ENCODE measurements at places on chromosomes 7 and 10.

GRCh38 chr10:124626759-124627380 is 117.3 kb downstream of the FAM53B start:
- H3K36me3 ChIP-seq = peaks cover 7% of the 10 kb centered on the region
- no peak for DNase-seq

GRCh38 chr7:88522771-88523293 is 216.1 kb upstream of the STEAP4 start:
- H3K4me1 ChIP-seq = no peaks in the 10 kb centered on the region
- no peak overlapping the region for H3K27ac ChIP-seq
- H3K27me3 ChIP-seq = no peaks in the 10 kb centered on the region
- H3K4me3 ChIP-seq = no peak overlapping the region
- no peak for DNase-seq

GRCh38 chr10:6162589-6163356 is 40.0 kb upstream of the PFKFB3 start:
- peak overlapping the region; percentile 80 for H3K4me3 ChIP-seq
- peaks cover 27% of the 10 kb centered on the region for H3K36me3 ChIP-seq
- H3K4me1 ChIP-seq = peaks cover 19% of the 10 kb centered on the region
- DNase-seq = peak; percentile 48
- peak overlapping the region; percentile 62 for H3K27ac ChIP-seq
- H3K27me3 ChIP-seq = no peaks in the 10 kb centered on the region

- no peaks in the 10 kb centered on the region for H3K36me3 ChIP-seq
- no peak overlapping the region for H3K4me3 ChIP-seq
- H3K4me1 ChIP-seq = no peaks in the 10 kb centered on the region
These were observed 266.4 kb downstream of the CXCL12 start for GRCh38 chr10:44118500-44118899.

- no peaks in the 10 kb centered on the region for H3K4me1 ChIP-seq
- no peaks in the 10 kb centered on the region for H3K36me3 ChIP-seq
- H3K27me3 ChIP-seq = no peaks in the 10 kb centered on the region
- H3K4me3 ChIP-seq = no peak overlapping the region
These were observed 240.7 kb downstream of the TSPAN12 start for GRCh38 chr7:120617275-120617674.

DNA sequence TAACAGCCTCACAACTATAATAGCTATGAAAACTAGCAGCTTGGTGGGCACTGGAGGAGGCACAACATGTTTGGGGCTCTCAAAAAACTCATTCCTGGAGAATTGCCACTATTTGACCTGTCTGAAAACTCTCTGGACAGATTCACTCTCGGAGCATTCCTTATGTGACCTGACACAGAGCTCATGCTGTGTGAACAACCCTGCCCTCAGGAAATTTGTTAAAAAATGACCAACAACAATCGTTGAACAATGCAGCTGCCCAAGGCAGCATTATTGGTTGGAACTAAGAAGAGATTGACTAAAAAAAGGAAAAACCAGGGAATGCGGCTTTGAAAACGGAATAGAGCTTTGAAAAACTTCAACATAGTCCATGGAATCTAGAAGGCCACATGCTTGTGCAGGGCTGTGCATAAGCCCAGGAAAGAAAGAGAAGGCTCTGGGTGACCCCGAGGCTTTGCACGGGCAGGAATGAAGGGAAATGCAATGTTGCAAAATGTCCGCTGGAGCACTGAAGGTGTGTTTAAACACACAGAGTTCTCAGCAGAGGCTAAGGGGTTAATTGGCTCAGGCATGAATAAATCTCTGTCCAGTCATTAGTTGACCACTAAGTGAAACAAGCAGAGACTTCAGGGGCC is 52.8 kb downstream of the NAMPT start:
- DNase-seq = no peak
- H3K4me1 ChIP-seq = no peaks in the 10 kb centered on the region
- H3K27ac ChIP-seq = no peak overlapping the region
- peaks cover 3% of the 10 kb centered on the region for H3K27me3 ChIP-seq

DNA sequence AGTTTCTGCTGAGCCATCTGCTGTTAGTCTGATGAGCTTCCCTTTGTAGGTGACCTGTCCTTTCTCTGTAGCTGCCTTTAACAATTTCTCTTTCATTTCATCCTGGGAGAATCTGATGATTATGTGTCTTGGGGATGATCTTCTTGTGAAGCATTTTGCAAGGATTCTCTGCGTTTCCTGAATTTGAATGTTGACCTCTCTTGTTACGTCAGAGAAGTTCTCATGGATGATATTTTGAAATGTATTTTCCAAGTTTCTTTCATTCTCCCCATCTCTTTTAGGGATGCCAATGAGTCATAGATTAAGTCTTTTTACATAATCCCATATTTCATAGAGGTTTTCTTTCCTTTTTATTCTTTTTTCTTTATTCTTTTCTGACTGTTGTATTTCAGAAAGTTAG is 184.2 kb upstream of the BET1 start:
- H3K36me3 ChIP-seq = no peaks in the 10 kb centered on the region
- no peak overlapping the region for H3K27ac ChIP-seq
- no peak for DNase-seq

GRCh38 chr10:80187465-80188409 is 17.6 kb downstream of the ANXA11 start:
- DNase-seq = peak; percentile 73
- H3K27me3 ChIP-seq = no peaks in the 10 kb centered on the region
- H3K4me1 ChIP-seq = peaks cover 37% of the 10 kb centered on the region
- peaks cover 26% of the 10 kb centered on the region for H3K36me3 ChIP-seq
- H3K27ac ChIP-seq = peak overlapping the region; percentile 64
- H3K4me3 ChIP-seq = peak overlapping the region; percentile 4

- no peak overlapping the region for H3K4me3 ChIP-seq
- H3K27ac ChIP-seq = no peak overlapping the region
- DNase-seq = no peak
- H3K36me3 ChIP-seq = peaks cover 75% of the 10 kb centered on the region
- H3K4me1 ChIP-seq = no peaks in the 10 kb centered on the region
These were observed 9.9 kb downstream of the XRCC2 start for GRCh38 chr7:152666078-152666477.

- peaks cover 3% of the 10 kb centered on the region for H3K36me3 ChIP-seq
- H3K4me3 ChIP-seq = no peak overlapping the region
- no peaks in the 10 kb centered on the region for H3K27me3 ChIP-seq
- DNase-seq = no peak
- H3K4me1 ChIP-seq = no peaks in the 10 kb centered on the region
These were observed 56.8 kb downstream of the GLRX3 start for GRCh38 chr10:130193033-130193432.

DNA sequence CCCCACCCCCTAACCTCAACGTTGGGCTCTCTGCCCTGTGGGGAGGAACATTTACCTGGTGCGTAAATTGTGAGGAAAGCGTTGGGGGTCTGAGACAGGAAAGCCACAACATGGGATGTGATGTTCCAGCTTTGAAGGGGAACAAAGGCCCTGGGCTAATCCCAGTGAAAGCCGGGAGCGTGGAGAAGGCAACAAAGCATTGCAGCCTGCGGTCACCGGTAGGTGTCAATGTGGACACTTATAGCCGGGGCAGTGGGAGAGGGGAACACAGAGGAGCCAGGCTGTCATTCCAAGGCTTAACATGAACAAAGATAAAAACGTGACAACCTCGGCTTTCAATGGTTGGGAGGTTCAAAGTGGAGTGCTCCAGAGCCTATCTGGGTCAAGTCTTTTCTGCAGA is 12.7 kb downstream of the PTF1A start:
- DNase-seq = no peak
- H3K27me3 ChIP-seq = peaks cover 28% of the 10 kb centered on the region
- no peak overlapping the region for H3K27ac ChIP-seq
- no peaks in the 10 kb centered on the region for H3K36me3 ChIP-seq
- no peak overlapping the region for H3K4me3 ChIP-seq
- no peaks in the 10 kb centered on the region for H3K4me1 ChIP-seq

DNA sequence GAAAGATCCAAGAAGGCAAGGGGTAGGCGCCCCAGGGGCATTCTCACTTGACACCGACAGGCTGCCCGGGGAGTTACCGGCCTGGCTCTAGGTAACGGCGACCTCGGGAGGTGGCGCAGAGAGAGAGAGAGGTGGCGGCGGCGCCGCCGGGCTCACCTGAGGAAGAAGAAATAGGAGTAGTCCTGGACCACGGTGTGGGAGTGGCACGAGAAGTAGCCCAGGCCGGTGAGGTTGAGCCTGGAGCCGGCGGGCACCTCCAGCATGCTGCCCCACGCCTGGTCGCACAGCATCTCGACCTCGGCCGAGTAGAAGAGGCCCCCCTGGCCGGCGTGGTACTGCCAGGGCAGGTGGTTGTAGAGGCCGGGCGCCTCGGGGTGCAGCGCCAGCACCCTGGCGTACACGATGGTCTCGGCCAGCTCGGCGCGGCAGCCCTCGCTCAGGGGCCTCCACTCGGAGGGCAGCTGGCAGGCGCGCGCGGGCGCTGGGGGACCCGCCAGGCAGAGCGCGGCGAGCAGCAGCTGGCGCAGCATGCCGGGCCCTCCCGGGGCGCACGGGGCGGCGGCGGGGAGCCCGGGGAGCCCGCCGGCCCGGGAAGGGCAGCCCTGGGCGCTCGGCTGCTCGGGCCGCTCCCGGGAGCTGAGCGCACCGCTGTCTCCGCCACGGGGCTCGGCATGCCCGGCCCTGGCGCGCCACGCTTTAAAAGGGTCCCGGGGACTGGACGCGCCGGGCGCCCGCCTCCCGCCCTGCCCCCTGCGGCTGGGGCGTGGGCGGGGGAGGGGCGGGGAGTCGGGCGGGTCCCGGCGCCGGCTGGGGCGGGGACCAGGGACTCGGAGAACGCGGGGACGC is at the start of gene CCDC3:
CCDC3 (minus strand) TSS at position 673 of the 846 bp plus-strand sequence; CDS start at position 530, 143 bp downstream.
- peak; percentile 76 for DNase-seq
- H3K4me3 ChIP-seq = no peak within 1 kb of the TSS
- no peaks in the 10 kb centered on the region for H3K36me3 ChIP-seq
- H3K27ac ChIP-seq = no peak within 1 kb of the TSS
- peaks cover 10% of the 10 kb centered on the region for H3K4me1 ChIP-seq
- H3K27me3 ChIP-seq = peaks cover 16% of the 10 kb centered on the region

- DNase-seq = peak; percentile 68
- peaks cover 4% of the 10 kb centered on the region for H3K4me1 ChIP-seq
- no peaks in the 10 kb centered on the region for H3K36me3 ChIP-seq
- peak overlapping the region; percentile 69 for H3K27ac ChIP-seq
- H3K4me3 ChIP-seq = peak overlapping the region; percentile 26
These were observed 53.6 kb downstream of the PYROXD2 start for GRCh38 chr10:98361131-98362025.

GRCh38 chr7:79489371-79489770 is 35.9 kb upstream of the MAGI2 start:
- no peak overlapping the region for H3K4me3 ChIP-seq
- no peaks in the 10 kb centered on the region for H3K36me3 ChIP-seq
- no peak overlapping the region for H3K27ac ChIP-seq
- H3K27me3 ChIP-seq = no peaks in the 10 kb centered on the region
- no peak for DNase-seq

DNA sequence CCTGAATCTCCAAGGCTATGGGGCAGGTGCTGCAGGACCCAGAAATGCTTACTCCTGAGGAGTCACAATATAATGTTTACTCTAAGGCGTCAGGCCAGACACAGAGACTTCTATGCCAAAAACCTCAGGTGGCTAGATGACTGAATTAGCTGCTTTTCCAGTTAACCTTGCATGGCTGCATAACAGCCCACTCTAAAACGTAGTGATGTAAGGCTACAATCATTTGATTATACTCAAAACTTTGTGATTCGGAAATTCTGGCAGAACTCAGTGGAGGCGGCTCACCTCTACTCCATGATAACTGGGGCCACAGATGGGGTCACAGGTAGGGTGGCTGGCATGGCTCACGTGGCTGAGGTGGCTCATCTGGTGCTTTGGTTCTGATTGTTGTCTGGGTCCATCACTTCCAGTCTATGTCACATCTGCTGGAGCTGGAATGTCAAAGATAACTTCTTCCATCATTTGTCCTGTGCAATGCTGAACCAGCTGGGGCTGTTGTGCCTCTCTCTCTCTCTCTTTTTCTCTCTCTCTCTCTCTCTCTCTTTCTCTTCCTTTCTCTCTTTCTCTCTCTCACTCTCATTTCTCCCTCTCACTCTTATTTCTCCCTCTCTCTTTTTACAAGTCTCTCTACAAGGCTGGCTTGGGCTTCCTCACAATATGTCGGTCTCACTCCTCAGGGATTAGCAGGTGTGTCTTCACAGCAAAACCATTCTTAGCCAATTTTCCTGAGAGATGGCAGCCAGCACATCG is 11.8 kb downstream of the TMEM72 start:
- no peak overlapping the region for H3K27ac ChIP-seq
- H3K4me1 ChIP-seq = peaks cover 5% of the 10 kb centered on the region

DNA sequence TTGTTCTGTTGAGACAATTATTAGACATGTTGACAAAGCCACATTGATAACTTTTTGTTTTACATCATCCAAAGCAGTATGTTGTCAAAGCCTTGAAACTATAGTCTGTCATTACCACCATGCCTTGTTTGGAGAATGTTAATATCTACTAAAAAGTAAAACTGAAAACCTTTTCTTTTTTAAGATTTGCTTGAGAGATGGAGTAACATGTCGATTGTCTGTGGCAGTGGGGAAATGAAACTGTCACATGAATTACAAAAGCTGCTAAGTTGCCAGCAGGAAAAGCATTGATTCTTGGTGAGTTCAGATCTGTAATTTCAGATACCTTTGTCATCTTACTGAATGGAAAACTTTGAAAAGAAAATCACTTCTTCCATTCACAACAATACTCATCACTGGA is 69.1 kb downstream of the TFPI2 start:
- no peak overlapping the region for H3K27ac ChIP-seq
- no peaks in the 10 kb centered on the region for H3K27me3 ChIP-seq
- H3K36me3 ChIP-seq = no peaks in the 10 kb centered on the region
- DNase-seq = no peak

- H3K4me1 ChIP-seq = no peaks in the 10 kb centered on the region
- H3K4me3 ChIP-seq = no peak overlapping the region
- H3K27ac ChIP-seq = no peak overlapping the region
- no peaks in the 10 kb centered on the region for H3K36me3 ChIP-seq
- H3K27me3 ChIP-seq = no peaks in the 10 kb centered on the region
These were observed 67.7 kb downstream of the CASD1 start for GRCh38 chr7:94577357-94577756.

DNA sequence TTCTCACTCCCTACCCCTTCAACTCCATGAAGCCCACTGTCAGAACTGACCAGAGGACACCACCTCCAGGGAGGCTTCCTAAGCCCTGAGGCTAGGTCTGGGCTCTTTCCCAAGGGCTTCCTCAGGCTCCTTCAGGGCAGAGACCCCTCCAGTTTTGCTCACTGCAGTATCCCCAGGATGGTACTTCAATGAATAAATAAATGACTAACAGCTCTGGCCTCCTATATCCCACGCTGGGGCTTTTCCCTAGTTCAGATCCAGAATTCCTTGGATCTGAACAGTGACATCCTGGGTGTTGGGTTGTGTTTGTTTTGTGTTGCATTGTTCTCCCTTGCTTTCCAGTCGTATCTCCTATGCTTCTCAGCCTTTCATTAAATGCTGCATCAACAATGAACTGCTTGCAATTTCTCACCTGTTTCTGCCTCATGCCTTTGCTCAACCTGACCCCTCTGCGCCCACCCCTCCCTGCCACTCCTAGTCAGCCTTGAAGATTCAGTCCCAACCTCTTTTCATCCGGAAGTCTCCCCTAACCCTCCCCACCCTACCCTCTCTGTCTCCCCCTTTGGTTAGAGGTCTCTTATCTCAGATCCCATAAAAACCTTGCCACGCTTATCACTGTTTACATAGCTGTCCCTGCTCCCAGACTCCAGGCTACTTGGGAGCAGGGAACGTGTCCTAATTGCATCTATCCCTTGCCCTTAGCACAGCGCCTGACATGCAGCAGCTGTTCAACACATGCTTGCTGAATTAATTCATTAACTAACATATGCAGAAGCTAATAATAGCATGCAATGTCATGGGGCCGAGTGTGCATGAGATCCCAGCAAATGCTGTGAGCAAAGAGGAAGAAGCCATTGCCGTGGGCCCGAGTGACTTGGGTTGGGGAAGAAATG is 41.7 kb downstream of the PPP1R3C start:
- peak; percentile 50 for DNase-seq
- H3K27me3 ChIP-seq = no peaks in the 10 kb centered on the region
- H3K27ac ChIP-seq = peak overlapping the region; percentile 64

Data from K562 (cell line).